Activated CD4-positive, alpha-beta T cell treated with anti-CD3 and anti-CD28 coated beads, Interleukin-2, amount 50 U/mL, for 4 hours (primary cell): ENCODE measurements at places on chromosomes 1 and 21.

DNA sequence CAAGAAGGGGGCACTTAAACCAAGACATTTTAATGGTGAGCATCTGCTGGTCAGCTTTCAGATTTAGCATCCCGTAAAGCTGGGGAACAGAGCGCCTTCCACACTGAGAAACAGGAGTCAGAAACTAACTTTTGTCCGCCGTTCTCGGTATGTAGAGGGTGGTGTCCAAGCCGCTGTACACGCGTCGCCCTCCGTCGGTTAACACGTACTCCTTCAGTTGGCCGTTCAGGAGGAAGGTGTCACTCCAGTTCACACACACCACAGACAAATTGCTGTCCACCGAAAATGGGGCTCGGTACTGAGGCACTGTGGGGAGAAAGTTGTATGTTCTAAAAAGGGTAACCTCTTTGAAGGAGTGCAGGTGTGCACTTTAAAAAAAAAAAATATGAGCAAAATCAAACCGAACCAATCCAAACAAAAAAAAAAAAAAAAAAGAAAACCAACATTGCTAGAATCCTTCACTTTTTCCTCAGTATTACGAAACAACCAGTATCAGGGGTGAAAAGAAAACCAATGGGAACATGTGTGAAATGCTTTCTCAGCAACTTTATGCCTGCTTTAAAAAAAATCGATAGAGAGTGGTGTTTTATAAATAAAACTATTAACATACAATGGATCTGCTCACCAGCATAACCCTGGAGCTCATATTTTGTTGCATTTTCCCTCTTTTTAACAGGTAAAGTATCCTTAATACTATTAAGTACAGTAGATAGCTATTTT, 73.5 kb downstream of the KCTD3 start:
- no peak for DNase-seq

DNA sequence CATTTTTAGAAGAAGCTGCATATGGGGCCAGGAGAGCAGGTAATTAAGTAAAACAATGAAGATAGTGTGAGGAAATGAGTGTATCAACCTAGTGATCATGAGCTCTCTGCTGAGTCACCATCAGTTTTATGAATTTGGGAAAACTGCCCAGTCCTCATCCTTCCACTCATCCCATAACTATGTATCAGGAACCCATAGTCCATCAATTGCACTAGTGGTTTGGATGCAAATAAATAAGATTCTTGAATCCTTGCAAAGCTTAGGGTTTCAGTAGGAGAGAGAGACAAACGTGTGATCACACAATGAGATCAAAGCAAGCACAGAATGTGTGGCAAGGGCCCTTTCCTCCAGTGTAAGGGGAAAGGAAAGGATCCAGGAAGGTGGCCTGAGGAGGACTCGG, 145.6 kb downstream of the ZZZ3 start:
- no peak for DNase-seq

GRCh38 chr1:56188221-56188620, 391.1 kb downstream of the PLPP3 start:
- DNase-seq = no peak

DNA sequence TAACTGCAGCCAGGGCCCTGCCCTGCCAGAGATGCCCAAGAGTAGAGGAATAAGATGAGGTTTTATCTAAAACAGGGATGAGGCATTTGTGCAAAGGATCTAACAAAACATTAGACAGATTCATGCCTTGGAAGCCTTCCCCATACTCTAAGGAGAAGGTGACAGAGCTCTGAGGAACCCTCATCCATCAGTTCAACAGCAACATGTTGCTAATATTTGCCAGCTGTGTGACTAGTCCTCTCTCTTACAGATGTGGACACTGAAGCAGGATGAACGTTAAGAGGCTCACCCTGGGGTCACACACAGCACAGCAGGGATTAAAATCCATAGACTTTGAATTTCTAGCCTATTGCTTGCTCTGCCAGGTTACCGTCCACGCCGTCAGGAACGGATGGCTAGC, 99.0 kb downstream of the ZBTB18 start:
- no peak for DNase-seq

DNA sequence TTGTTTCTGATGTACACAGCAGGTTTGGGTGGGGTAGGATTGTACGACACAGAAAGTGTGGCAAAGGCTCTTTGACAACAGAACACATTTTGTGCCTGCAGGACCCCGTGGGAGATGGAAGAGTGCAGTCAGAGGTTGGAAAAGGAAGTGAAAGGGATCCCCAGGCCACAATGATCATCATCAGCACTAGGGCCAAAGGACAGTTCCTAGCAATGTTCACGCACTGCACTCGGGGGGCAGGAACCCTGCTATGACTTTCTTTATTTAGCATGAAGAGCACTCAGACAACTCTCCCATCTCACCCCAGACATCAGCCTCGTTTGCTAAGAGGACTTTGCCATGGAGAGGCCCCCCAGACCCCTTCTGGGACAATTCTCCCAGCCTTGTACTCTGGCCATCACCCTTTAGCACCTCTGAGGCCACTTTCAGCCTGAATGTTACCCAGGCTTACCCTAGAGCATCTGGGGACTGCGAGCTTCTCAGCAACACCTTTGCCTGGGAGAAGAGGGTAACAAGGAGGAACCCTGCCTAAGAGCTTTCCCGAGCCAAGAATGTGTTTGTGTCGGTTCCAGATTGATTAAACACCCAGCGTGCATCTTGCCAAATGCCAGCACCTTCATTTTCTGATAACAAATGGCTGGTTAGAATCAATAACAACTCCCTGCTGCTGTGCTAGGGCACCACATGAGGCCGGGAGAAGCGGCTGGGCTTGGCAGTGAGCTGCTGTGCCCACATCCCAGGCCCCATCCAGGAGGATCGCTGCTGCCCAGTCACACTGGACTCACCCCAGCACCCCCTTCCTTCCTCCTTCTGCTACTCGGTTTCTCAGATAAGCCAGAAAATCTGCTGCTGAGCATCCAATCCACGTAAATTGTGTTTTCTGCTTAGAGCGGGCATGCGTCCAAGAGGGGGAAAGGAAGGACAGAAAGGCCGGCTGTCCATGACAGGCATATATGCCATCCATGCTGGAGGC, 633.1 kb downstream of the AJAP1 start:
- no peak for DNase-seq

DNA sequence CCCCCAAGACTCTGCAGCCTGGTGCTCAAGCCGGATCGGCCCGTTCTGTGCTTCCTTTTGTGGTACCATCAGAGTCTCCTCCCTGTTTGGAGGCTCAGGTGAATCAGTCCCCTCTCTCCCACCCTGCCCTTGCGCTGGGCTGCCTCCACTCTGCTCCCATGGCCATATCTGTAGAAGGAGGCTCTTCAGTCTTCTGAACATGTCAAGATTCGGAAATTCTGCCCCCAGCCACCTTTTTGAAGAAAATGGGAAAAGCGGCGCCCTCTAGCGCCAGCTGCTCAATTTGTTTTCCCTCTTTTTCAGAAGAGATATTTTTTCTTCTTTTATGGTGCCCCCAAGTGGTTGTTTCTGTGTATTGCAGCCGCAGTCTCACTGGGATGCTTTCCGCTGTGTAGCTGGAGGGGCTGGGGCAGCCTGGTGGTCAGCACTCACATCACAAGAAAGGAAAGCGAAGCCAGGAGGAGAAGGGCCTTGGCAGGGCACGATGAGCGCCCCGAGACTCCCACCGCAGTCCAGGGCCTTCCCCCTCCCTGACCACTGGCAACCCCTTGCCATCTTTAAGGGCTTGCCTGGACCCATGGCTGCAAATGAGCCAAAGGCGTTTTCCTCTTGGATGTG, 58.4 kb upstream of the CACNA1E start:
- peak; percentile 75 for DNase-seq

GRCh38 chr1:8701794-8702471, 115.5 kb downstream of the RERE start:
- DNase-seq = no peak

- peak; percentile 56 for DNase-seq
Observed at GRCh38 chr1:26541816-26542711, 12.5 kb downstream of the RPS6KA1 start.

GRCh38 chr1:36520056-36520455, 37.3 kb upstream of the CSF3R start:
- DNase-seq = no peak

DNA sequence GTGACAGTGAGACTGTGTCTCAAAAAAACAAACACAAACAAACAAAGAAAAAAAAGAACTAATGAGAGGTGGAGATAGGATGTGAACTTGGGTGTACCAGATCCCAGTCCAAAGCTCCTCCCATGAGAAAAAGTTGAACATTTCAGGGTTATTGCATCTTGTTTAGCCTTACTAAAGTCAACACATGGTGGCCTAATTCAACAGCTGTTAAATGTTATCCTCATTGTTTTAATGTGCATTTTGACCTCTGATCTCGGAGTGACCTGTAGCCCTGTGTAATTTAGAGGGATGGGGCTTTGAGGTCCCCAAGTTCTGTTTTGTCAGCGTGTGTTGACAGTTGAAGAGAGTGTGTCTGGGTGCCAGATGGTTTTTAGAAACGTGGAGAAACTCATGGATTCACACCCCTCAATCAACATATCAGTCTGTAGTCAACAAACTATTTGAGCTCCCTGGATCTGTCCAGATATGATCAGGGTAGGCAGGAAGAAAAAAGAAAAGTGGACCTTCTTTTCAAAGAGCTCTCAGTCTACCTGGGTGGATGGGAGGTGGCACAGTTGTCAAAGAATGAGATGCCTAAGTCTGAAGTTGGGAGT, 34.7 kb downstream of the PTPRU start:
- DNase-seq = no peak

GRCh38 chr1:173056365-173056764, 5.6 kb upstream of the TNFSF18 start:
- no peak for DNase-seq

DNA sequence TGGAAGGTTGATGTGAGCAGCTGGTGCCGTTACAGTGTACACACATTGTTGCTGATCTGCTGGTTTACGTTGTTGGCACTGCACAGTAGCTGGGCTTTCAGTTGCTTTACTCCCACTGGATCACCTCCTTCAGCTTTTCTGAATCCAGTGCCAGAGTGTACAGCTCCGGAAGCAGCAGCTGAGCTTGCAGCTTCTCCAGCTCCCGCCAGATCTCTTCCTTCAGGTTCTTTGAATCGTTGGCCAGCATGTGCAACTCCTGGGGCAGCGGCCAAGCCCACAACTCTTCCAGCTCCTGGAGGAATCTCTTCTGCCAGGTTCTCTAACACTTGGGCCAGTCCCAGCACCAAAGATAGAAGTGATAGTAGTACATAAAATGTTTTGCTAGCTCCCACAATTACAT, 149.7 kb upstream of the RRP15 start:
- no peak for DNase-seq

- no peak for DNase-seq
Observed at GRCh38 chr1:38589036-38589435, 270.5 kb downstream of the RRAGC start.

- no peak for DNase-seq
Observed at GRCh38 chr1:10471411-10472219, 714 bp downstream of the DFFA start.

- no peak for DNase-seq
Observed at GRCh38 chr1:9815150-9815549, 8.6 kb downstream of the CLSTN1 start.

DNA sequence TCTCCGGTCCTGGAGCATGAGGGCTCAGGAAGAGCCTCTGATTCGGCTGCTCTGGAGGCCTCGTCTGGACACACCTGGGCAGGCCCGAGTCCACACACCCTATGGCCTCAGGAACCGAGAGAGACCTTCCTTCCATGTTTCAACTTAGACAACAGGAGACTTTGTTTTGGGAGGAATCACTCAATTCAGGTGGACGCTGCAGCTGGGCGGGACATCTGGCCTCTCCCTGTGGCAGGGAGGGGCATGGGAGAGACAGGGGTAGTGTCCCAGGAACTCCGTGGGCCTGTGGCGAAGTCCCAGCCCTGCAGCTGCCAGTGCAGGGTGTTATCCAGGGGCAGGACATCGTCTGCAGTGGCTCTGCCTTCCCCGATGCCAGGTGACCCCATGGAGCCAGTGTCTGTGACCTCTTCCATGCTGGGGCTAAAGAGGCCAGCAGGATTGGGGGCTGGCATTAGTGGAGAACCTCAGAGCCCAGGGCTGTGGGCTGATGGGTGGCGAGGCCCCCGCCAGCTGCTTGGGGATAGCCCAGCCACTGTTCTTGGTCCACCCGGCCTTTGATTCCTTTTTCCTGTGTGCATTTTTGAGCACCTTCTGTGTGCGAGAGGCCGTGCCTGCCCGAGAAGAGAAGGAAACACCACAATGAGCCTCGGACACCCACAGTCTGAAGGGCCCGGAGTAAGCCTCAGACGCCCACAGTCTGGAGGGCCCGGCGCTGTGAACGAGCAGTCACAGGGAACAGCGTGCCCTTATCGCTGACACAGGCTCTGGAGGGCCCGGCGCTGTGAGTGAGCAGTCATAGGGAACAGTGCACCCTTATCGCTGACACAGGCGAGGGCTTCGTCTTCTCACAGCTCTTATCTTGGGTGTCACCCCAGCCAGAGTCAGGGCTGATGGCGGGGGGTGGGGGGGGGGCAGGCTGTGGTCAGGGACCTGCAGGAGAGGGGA, 6.2 kb downstream of the COL18A1 start:
- DNase-seq = no peak

- DNase-seq = no peak
Observed at GRCh38 chr1:81554534-81554933, 246.2 kb upstream of the ADGRL2 start.

- DNase-seq = no peak
Observed at GRCh38 chr1:172442404-172442803, 1.5 kb downstream of the PIGC start.

- DNase-seq = no peak
Observed at GRCh38 chr1:186155594-186155993, 219.5 kb downstream of the TPR start.

DNA sequence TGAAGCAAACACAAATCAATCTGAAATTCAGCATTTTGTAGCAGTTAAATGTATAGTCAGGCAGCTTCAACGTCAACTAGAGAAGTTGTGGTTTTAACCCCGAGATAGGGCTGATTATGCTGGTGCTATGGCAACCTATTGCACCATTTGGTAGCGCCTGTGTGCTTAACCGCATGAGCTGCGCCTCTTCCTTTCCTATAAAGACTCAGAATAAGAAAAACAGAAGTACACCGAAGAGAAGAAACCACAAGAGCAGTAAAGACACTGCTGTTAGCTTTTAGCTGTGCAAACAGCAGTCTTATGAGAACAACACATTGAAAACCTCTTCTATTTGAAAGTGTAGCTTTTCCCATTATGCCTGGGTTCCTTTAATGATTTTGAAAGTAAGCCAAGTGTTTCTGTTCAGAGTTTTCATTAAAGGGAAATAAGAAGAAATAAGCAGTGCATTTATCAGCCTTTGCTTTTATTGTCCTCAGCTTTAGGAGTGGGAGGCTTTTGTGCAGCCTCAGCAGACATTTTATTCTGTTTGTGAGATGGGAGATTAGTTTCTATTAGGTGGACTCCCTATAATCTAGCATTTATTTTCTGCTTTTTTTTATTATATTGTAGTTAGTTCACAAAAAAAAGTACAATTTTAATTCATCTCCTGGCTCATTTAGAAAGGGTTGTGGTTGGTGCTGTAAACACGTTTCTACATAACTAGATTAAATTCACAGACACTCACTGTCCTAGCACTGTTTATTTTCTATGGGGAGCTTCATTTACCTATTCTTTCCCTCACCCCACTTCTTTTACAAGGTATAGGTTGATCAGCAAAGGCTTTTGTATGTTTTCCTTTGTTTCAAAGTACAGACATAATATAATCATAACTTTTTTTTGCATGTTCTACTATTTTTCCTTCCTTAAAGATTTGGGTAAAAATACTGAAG, 43.3 kb downstream of the PTPRC start:
- peak; percentile 63 for DNase-seq

- DNase-seq = peak; percentile 26
Observed at GRCh38 chr1:207454046-207454964, at the start of gene CR2. Gene CR2, plus strand, starts transcription at chr1:207454328. Its CDS starts 91 bp downstream, at chr1:207454419.
